ENCODE measurements at places on chromosomes 5 and 9.

- no peak for DNase-seq
Observed at GRCh38 chr9:114484215-114484853, 20.9 kb downstream of the WHRN start.

DNA sequence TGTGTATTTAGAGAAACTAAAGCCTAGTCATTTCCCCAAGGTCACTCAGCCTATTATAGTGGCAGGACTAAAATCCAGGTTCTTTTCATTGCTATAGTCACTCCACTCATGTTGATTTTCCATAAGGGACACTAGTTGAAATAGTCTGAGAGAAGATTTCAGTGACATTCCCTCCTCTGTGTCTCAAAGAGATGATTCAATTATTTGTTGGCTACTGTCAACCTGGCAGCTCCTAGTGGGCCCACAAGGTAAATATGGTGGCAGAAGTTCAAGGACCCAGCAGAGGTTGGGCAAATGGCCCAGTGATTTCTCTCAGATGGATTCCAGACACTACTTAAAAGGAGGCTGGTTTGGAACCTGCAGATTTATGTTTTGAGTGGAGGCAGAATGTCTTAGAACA lies 48.1 kb downstream of the G3BP1 start:
- DNase-seq = no peak

DNA sequence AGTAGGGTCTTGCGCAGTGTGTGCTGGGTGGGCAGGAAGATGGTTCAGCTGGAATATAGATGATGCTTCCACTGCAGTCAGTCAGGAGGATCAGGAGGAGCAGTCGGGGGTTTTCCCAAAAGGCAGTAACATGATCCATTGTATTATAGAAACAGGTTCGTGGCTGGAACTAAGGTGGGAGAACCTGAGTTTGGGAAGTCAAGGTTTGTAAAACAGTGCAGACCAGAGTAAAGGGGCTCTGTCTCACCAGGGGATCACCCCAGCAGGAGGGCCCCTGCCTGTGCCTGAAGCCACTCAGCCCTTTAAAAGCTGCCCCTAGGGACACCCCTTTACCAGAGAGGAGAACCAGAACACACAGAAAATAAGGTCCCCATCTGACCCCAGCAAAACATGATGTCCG lies 213.4 kb downstream of the AUH start:
- DNase-seq = no peak

DNA sequence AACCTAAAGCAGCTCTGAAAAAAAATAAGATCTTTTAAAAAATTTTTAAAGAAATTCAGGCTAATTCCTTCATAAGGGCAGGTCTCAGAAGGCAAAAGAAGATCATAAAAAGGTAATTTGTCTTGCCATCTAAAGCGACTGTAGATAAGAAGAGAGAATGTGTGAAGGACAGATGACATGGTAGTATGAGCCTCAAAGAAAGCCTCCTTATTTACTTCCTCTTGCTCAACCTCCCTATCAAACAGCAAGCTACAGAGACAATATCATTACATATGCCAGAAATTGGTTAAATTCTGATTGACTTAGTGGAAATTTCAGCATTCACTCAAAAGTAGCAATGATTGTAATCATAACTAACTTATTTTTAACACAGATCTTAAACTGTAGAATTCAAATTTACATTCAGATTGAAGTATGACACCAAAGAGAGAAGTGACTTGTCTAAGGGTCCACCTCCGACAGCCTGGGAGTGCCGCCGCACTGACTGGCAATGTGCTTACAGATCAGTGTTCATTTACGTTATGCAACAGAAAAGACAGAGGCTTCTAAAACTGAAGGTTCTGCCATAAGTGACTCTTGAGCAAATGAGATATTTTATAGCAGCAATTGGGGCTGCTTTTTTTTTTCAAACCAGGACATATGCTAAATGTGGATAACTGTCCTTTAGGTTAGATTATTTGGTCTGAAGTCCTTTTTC lies 132.0 kb downstream of the CEMIP2 start:
- no peak for DNase-seq

- DNase-seq = no peak
Observed at GRCh38 chr5:137453483-137454080, 45.5 kb downstream of the SPOCK1 start.

DNA sequence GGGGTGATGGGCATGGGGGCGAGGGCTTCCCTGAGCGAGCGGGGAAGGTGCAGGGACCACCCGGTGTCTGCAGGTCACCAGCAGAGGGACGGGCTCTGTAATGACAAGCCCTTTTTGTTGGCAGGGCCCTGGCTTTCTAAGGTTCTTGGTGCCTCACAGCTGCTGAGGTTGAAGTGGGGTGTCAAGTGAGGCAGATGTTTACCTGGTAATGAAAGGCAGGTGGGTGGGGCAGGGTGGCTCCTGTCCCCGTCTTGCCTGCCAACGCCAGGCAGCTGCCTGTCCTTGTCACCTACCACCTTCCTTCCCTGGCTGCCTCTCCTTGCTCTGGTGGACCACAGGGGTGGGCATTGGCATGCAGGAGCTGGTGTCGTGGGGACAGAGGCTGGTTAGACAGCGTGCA lies 41.0 kb upstream of the SEMA4D start:
- DNase-seq = no peak

DNA sequence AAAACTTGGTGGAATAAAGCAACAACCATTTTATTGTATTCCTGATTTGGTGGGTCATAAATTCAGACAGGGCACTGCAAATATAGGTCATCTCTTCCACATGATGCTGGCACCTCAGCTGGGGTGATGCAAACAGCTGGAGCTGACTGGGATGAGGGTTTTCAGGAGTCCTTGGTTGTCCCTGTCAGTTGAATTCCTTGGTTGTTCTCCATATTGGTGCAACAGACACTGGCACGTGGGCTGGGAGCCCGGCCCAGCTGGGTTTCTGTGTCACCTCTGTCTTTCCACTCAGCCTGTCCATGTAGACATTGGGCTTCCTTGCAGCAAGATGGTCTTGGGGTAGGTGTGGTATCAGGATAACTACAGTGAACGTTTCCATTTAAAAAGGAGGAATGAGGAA lies 518.0 kb upstream of the MEF2C start:
- DNase-seq = no peak

DNA sequence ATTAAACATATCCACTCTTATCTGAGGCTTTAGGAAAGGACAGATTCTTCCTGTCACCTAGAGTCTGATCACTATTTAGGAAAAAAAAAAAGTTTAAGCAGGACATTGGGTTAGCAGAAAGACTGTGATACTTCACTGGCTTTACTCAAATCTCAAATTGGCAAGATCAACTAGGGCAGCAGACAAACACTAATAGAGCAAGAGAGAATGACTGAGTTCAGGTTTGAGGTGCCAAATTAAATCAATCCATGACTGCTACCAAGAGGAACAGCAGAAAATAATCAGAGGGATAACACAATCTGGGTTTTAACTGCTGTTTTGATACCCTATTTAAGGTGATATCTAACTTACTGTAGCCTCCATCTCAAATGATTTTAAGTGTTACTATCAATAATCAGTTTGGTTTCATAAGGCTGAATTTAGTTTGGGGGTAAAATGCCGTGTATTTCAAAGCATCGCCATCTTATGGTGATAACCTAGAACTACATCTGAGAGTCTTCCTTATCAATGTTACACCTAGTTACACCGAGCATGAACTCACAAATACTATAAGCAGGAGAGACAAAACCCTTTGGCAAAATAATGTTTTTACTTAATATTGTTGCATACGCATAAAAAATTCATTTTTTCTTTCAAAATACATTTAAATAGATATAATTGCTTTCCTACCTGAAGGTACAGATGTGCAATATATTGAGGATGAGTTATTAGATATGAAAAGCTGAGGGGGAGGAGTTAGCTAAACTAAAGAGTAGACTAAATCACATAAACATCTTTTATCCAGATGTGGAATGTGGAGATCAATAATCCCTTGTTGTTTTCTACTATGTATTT lies 286.4 kb upstream of the CDH12 start:
- DNase-seq = no peak

GRCh38 chr5:57366744-57367143 lies 115.9 kb downstream of the ACTBL2 start:
- DNase-seq = no peak

GRCh38 chr9:98038958-98039357 lies 17.6 kb upstream of the NANS start:
- no peak for DNase-seq

DNA sequence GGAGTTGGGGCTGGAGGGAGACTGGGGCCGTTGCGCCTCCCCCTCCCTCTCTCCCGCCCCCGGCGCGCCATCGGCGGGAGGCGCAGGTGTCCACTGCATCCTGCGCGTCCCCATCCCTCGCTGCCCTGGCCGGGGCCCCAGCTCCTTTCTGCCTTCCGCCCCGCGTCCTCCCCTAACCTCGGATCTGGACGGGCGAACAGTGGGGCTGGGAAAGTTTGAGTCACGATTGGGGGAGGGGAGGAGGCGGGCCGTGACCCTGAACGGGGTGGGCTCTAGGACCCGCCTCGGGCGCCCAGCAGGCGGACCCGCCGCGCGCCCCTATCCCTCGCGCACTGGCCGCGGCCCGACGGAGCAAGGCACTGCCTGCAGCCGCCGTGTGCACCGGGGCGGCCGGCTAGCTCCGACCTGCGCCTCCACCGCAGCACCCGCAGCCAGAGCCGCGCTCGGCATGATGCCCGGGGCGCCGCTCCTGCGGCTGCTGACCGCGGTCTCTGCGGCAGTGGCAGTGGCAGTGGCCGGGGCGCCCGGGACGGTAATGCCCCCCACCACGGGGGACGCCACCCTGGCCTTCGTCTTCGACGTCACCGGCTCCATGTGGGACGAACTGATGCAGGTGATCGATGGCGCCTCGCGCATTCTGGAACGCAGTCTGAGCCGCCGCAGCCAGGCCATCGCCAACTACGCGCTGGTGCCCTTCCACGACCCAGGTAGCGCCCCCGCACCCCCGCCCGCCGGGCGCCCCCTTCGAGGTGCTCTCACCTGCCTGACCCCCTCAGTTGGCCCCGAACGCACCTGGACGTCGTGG lies at the start of gene HMCN2:
Gene HMCN2 (plus strand): TSS at position 330 of the 805 bp plus-strand sequence. CDS start 119 bp downstream, at position 449.
- DNase-seq = no peak

GRCh38 chr5:88049737-88050136 lies 218.9 kb downstream of the TMEM161B start:
- DNase-seq = no peak

DNA sequence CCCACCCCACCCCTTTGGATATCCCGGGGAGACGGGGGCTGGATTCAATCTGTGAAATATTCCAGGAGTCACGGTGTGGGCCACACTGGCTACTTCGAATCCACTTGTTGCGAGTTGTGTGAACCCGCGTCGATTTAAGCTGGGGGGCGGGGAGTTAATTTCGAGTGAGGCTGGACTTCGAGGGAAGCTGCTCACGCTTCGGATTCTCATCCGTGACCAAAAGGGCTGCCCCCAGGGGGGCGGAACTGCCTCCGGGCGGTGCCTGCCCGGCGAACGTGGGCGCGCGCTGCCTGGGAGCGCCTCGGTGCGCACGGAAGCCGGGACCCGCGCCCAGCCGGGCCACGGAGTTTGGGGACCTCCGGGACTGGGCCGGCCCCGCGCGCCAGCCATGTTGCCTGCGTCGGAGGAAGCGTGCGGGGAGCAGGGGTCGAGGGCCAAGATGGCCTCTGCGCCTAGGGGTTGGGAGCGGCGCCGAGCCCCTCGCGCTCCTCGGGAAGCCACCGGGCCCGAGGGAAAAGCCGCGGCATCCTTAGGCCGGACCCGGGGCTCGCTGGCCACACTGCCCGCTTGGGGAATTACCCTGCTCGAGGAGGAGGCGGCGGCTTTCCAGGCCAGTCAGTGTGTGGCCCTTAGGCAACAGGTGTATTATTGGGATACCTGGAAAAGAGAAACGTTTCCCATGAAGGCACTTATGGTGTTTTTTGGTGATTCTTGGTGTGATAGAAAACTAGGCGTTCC lies 975 bp downstream of the OCLN start:
- no peak for DNase-seq

DNA sequence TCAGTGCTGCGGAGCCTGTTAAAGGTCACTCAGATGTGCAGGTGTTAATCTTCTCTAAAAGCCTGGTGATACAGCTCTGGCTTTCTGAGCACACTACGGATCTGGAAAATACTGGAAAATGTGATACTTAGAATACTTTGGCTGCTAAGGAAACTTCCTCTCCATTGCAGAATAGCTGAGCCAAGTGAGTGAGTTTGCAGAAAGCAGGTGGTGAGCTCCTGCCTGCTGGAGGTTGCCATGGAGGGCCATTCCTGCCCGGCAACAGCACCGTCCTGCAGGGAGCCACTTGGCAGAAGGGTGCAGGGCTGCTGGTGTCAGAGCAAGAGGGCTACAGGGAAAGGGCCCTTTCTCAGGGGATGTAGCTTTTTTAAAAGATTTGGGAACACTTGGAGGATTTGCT lies 40.7 kb downstream of the SECISBP2 start:
- no peak for DNase-seq

- DNase-seq = no peak
Observed at GRCh38 chr5:1220831-1221230, 4.3 kb upstream of the SLC6A18 start.

DNA sequence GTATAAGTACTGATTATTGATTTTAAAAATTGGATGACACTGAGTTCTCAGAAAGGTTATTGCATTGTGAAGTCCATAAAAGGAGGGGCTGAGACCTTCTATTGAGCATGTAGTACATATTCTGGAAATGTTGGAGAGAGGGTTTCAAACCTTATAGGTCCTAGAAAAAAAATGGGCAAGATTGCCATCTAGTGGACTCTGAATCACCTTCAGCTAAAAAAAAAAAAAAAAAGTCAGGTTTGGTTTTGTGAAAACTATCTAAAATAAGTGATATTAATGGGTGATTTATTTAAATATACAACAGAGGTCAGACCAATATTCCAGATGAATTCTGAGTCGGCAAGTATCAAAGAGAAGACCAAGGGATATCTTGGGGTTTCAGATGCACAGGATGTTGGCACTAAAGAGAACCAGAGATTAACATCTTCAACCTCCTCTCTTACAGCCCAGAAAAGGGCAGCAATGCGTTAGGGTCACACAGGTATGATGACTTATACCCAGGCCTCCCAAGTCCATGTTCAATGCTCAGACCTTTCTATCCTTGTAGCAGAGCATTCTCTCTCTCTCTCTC lies 109.8 kb upstream of the NMUR2 start:
- no peak for DNase-seq

DNA sequence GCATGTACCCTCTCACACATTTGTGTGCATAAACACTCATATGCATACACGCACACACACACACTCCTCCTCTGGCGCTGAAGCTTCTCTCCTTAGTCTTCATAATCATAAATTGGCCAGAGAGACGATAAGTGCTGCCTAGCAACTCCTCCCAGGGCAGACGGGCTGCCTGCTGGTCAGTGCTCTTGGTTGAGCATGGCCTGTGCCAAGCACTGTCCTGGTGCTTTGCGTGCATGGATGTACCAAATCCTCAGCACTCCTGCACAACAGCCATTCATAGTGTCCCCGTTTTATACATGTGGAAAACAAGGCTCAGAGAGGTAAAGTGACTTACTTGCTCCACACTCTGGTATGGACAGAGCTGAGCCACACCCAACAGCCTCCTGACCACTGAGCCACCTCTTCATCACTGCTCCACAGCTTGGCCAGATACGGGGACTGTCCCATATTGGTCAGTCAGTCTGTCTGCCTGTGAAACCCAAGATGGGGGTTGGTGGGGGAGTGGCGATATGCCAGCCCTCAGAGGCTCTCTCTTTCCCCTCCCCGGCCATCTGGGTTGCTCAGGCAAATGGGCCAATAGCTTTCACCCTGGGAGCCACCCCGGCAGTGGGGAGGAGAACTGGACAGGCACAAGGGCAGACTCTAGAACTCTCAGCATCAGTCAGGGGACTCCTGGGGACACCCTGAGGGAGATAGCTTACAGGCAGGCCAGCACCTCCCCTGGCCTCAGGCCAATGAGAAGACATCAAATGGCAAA lies 64.3 kb upstream of the GARNL3 start:
- no peak for DNase-seq
